ENCODE measurements at places on chromosomes 5 and 9.
A peak's percentile ranks its signal among the peaks of the same experiment; 100 is the strongest.

GRCh38 chr5:122366501-122366900 lies 54.5 kb downstream of the SNCAIP start:
- no peak for DNase-seq

GRCh38 chr9:79610019-79610631 lies 38.4 kb downstream of the TLE4 start:
- DNase-seq: no peak

DNA sequence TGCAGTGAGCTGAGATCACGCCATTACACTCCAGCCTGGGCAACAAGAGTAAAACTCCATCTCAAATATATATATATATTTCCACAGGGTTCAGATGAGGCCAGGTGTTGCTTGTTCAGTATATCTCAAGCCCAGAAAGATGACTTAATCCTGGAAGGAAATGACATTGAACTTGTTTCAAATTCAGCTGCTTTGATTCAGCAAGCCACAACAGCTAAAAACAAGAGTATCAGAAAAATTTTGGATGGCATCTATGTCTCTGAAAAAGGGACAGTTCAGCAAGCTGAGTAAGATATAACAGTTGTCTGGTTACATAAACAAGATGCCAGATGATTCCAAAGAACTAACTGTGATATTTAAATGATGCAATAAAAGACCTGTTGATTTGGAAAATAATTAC lies 352.0 kb downstream of the KCTD16 start:
- DNase-seq: no peak

- peak; percentile 80 for DNase-seq
These were observed 12.9 kb downstream of the ITGA1 start for GRCh38 chr5:52800394-52801213.

GRCh38 chr5:7978991-7979390 lies 110.0 kb downstream of the MTRR start:
- no peak for DNase-seq

DNA sequence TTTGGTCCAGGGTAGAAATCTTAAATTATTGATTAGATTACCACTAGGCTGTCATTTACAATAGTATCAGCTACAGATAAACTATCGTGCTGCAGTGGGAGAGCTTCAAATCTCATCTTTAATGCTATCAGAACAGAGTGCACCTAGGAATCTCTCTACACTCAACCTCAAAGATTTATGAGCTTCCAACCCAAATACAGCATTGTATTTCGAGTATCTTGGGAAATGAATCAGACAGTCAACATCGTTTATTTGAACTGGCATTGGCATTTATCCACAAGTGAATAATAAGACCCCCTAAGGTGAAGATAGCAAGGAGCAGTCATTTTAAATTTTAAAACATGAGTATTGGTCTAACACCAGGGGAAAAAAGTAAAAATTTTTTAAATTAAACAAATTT lies 1203.2 kb downstream of the CDH12 start:
- DNase-seq: no peak

GRCh38 chr5:173746047-173746646 lies 129.7 kb upstream of the BOD1 start:
- DNase-seq: no peak

- no peak for DNase-seq
These were observed 101.7 kb upstream of the IFNE start for GRCh38 chr9:21583628-21584377.

GRCh38 chr5:51172903-51173626 lies 210.2 kb upstream of the ISL1 start:
- no peak for DNase-seq

DNA sequence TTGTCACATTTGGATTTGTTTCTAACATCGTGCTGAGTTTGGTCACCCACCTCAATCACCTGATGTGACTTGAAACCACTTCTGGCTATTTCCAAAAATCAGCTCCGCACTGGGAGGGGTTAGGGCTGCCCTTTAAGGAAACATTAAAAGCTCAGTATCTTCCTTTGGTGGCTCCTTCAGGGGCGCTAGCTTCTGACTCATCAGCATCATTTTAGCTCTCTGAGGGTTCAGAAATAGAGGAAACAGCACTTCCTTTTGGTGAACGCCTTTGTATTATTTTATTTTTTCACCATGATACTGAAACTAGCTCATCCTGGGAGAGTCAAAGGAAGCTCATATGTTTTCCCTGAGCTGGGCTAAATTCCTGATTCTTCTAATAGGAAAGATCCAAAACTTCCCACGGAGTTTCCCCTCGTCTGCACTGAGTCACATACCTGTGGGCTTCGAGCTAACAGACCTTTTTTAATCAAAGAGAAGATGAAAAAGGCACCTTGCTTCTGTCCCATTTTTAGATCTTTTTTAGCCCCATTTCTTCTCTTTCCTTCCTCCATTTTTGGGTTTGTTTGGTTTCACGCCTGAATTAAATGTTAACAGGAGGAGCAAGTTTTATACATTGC lies 48.2 kb downstream of the ROPN1L start:
- DNase-seq: no peak

DNA sequence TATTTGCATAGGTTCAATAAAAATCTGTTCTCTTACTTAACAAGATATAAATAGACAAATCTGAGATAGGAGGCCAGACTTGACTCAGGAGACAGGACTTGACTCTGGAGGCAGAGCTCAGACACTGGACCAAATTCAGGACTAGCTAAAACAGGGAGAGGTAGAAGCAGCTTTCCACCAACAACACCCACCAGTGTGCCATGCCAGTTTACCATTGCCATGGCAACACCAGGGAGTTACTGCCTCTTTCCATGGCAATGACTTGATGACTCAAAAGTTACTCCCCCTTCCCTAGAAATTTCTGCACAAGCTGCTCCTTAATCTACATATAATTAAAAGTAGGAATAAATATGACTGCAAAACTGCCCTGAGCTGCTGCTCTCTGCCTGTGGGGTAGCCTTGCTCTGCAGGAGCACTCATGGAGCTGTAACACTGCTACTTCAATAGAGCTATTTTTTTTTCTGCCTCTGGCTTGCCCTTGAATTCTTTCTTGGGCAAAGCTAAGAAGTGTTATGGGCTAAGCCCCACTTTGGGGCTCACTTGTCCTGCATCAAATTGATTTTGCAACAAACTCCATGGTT lies 473.0 kb downstream of the PLK2 start:
- no peak for DNase-seq

DNA sequence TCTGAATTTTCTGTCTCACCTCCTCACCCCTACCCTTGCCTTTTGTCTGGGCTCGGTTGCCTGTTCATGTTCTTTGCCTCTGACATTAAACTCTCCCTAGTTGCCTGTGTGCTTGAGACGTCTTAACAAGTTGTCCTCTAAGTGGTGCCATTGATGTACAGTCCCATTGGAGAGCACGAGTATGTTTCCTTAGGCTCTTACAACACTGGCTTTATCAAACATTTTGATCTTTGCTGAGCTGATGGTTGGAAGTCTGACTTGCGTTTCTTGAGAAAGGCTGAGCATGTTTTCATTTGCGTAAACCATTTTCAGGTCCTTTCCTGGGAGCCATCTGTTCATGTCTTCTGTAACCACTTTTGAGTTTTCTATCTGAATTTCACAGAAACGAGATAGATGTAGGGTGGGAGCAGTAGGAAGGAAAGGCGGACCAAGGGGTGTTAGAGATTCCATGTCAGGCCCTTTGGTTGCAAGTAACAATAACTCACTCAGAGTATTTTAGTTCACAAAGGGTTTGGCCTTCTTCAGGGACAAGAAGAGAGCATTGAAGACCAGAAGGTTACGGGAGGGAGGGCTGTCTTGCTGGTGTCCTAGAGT lies 35.4 kb downstream of the OTULIN start:
- no peak for DNase-seq

GRCh38 chr9:6922680-6923079 lies 164.9 kb downstream of the KDM4C start:
- DNase-seq: no peak

GRCh38 chr5:77638763-77639671 lies 504 bp upstream of the OTP start:
- DNase-seq: no peak

GRCh38 chr9:42275141-42275540 lies 91.7 kb downstream of the SPATA31A6 start:
- no peak for DNase-seq

DNA sequence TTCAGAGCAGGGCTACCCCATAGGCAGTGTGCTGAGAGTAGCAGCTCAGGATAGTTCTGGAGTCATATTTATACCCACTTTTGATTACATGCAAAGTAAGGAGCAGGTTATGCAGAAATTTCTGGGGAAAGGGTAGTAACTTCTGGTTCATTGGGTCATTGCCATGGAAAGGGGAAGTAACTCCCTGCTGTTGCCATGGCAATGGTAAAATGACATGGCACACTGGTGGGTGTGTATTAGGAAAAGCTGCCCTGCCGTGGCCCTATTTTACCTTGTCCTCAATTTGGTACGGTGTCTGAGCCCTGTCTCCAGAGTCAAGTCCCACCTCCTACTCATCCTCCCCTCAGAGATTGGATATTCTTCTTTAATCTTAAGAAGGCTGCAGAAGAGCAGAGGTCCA lies 526.7 kb upstream of the TYRP1 start:
- no peak for DNase-seq

DNA sequence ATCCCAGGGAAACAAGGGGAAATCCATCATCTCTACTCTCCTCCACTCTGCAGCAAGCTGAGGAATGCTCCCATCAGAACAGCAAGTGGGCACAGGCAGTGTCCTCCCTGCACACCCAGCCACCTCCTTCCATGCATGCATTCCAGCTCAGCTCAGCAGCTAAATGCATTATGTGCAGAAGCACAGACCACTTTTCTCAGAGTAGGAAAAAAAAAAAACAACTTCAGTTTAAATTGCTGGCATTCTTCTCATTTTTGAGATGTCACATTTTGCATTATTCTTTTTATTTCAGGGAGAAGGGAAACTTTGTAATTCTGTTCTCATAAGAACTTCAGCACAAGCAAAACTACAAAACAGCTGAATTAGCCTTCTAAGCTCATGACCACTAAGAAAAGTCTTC lies 312.2 kb downstream of the SEMA5A start:
- DNase-seq: no peak

DNA sequence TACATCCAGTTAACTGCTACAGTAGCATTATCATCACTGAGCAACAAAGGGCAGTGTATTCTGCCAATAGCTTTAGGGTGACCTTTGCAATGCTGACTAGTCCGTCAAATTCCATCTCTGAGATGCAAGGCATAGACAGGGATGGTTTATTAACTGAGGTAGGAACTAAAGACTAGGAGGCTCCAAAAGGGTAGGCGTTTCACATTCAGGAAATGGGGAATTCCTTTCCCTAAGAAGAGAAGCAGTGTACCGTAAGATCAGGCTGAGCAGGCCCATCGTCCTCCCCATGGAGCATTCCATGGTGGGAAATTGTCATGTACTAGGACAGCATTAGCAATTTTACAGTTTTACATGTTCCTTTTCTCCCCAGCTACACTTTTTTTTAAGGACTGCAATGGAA lies 157.7 kb downstream of the BNC2 start:
- DNase-seq: no peak

GRCh38 chr5:113806250-113806649 lies 292.8 kb downstream of the YTHDC2 start:
- no peak for DNase-seq

DNA sequence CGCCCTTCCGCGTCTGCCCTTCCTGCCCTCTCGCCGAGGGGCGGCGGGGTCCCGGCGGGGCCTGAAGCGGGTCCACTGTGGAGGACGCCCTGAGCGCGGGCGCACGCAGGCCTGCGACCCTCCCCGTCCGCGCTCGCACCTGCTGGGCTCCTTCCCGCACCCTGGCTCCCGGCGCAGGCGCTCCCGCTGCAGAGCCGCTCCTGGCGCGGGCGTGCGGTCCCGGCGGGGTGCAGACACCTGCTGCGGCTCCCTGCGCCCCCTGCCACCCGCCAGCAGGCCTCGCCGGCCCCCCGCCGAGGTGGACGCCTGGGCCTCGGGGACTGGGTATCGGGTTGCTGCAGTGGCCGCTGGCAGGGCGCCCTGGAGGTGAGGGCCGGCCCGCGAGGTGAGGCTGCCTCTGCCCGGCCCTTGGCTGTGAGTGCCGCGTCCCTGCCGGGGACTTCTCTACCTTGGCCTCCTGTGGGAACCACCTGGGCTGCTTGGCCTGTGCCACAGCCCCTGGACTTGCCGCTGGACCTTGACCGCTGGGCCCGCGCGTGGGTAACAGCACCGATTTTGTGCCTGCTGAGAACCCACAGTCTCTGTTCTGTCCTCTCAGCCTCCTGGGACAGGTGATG lies 627 bp downstream of the ARRDC1 start:
- no peak for DNase-seq

DNA sequence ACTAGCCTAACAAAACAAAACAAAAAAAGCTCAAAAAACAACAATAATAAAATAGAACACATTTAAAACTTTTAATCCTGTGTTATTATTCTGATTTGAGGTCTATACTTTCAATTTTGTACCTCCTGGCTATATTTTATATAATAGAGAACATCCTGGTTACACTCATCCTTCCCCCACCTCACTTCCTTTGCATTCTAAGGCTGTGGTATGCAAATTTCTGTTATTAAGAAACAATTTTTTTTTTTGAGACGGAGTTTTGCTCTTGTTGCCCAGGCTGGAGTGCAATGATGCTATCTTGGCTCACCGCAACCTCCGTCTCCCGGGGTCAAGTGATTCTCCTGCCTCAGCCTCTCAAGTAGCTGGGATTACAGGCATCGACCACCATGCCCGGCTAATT lies 3.1 kb upstream of the RPL37 start:
- DNase-seq: no peak

DNA sequence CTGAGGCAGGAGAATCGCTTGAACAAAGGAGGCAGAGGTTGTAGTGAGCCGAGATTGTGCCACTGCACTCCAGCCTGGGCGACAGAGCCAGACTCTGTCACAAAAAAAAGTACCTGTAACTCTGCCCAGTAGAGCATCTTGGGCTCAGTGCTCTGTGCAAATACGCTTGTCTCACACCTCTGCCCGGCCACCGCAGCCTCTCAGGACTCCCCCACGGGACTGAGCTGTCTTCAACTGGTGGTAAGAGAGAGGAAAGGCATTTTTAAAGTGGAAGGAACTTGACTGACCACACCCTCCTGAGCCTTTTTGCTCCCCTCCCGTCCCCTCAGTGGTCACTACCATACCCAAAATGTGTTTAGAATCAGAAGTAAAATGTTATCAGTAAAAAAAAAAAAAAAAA lies 174.3 kb upstream of the PIK3R1 start:
- DNase-seq: no peak

- no peak for DNase-seq
These were observed 1.1 kb downstream of the BRINP1 start for GRCh38 chr9:119368179-119368578.

- DNase-seq: no peak
These were observed 283.1 kb downstream of the EFNA5 start for GRCh38 chr5:107387526-107388140.

DNA sequence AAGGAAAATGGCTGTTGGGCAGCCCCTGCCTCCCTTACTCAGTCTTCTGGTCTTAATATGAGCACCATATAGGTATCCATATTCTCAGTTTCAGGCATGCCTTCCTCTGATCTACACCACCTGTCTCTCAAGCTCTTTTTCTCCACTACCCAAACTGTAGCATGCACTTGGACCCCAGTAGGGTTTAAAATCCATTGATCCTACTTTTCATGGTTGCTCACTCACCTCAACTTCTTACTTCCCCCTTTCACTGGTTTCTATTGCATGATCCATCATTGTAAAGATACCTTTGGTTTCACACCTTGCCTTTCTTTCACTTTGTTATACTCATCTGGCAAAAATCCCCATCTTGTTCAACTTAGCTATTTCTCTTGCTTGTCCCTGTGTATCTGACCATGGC lies 159.4 kb downstream of the KDM4C start:
- DNase-seq: no peak

All from LoVo (cell line).